NCI-H2171 (cell line): ENCODE measurements at places on chromosomes 5 and 9.

DNA sequence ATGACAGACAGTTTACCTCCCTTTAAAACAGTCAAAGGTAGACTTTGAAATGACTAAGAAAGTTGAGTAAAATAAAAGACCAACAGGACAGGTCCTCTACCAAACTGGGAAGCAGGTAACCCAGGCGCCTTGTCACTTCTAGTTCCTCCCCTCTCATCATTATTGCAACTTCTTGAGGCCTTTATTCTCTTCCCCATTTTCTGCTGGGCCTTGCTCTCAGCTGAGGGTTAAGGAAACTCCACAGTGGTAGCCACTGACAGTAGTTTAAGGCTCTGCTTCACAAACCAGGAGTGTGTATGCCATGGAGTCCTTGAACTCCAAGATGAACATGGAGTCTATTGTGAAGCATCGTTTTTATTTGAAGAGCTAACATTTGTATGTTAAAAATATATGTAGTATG, 36.9 kb upstream of the TCERG1 start:
- DNase-seq, result no peak

GRCh38 chr5:167802755-167803431, 488.6 kb upstream of the WWC1 start:
- no peak for DNase-seq

DNA sequence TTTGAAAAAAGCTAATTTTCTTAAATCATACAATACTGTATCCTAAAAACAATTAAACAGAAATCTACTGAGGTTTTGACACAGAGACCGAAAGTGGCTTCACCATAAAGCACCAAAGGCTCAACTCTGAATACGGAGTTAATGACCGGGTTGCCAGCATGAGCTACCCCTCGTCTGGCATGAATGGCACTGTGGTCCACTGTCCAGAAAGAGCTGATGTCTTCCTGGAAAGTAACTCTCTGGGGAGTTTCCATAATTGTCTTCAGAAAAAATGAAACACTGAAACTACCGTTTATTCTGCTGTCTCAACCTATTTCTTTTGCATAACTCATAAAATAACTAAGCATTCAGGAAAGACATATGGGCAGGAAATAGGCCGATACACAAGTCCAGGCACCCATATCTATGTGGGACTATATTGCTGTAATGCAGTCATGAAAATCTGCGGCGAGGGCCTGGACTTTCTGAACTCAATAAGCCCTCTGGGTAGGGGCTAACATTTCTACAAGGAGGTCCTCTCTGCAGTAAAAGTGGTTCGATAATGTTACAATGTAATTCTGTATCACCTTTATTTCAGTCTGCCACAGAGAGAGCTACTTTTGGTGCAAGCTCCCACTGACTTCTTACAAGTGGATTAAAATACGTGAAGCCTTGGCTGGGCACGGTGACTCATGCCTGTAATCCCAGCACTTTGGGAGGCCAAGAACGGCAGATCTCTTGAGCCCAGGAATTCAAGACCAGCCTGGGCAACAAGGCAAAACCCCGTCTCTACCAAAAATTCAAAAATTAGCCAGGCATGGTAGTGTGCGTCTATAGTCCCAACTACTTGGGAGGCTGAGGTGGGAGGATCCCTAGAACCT, 52.4 kb downstream of the ANKH start:
- DNase-seq, result no peak

- peak; percentile 42 for DNase-seq
These were observed at the start of gene OCLN for GRCh38 chr5:69492391-69492922. Gene OCLN, plus strand, starts transcription at chr5:69492790. Its CDS starts 11,455 bp downstream, at chr5:69504245.

DNA sequence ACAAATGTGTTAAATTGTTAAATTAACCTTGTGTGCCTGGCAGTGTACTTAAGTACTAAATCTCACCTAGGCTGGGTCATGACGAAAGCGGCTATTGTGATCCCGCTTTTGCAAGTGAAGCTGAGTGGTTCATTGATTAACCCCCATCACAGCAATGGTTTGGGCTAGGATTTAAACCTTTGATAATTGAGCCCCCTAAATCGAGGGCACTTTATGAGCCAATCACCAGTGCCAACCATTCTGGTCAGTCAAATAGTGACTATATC, 22.8 kb downstream of the HNRNPK start:
- no peak for DNase-seq
